ENCODE measurements at places on chromosomes 5 and 9. TPM values are rescaled to one million over a fixed set of nuclear protein-coding genes. Genes with fewer than 3 reads are reported as not detected.
A peak's percentile ranks its signal among the peaks of the same experiment; 100 is the strongest.

DNA sequence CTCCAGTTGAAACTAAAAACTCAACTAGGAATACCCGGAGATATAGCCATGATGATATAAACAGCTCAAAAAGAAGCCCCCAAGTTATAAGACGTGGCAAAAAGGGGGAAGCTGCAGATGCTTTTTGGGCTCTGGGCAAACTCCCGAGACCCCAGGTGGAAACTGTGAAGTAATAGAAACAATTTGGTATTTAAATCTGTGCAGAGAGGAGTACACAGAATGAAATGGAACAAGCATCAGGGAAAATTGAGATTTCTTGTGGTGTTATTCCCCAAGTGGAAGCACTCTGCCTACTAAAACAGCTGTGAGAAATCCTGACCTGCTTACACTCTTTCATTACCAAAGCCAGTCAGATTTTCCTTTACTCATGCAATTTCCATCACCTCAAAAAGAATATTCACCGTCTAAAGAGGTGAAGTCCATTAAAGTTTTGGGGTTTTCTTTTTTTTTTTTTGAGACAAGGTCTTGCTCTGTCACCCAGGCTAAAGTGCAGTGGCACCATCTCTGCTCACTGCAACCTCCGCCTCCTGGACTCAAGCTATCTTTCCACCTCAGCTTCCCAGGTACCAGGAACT, 23.5 kb downstream of the SAXO1 start:
- no peak overlapping the region for H3K27ac ChIP-seq
- peaks cover 7% of the 10 kb centered on the region for H3K4me1 ChIP-seq
- H3K4me3 ChIP-seq = no peak overlapping the region

ECSCR gene
- not detected for total RNA-seq

- peaks cover 10% of the 10 kb centered on the region for H3K4me1 ChIP-seq
- H3K36me3 ChIP-seq = no peaks in the 10 kb centered on the region
- peaks cover 35% of the 10 kb centered on the region for H3K27me3 ChIP-seq
- H3K27ac ChIP-seq = no peak overlapping the region
- DNase-seq = no peak
These were observed 9.5 kb upstream of the NKD2 start for GRCh38 chr5:999032-999501.

DNA sequence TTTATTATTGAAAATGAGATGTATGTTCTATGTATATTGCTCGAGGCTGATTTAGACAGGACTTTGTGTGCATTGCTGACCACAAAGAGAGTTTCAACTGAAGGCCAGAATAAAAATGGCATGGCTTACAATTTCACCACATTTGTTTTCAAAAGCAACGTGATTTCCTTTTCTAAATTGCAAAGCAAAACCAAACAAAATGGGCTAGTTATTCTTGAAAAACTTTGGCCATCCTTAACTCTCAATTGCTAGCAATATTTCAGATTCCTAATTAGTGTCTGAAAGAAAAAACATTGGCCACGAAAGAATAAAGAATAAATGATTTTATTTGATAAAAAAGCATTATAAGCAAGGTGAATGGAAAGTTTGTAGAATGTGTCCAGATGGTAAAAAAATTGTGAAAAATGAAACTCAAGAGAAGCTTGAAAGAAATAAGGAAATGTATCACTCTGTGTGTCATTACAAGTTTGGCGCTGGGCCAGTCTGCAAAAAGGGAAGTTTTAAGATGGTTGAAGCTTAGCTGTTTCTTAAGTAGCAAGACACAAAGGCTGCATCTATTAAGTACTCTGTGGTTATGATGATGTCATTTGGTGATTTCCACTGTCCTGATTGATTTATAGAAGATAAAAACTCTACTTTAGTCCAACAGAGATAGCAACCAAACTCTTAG, 89.2 kb upstream of the PRLR start:
- H3K4me1 ChIP-seq = no peaks in the 10 kb centered on the region
- no peaks in the 10 kb centered on the region for H3K36me3 ChIP-seq
- DNase-seq = no peak
- no peak overlapping the region for H3K4me3 ChIP-seq

DNA sequence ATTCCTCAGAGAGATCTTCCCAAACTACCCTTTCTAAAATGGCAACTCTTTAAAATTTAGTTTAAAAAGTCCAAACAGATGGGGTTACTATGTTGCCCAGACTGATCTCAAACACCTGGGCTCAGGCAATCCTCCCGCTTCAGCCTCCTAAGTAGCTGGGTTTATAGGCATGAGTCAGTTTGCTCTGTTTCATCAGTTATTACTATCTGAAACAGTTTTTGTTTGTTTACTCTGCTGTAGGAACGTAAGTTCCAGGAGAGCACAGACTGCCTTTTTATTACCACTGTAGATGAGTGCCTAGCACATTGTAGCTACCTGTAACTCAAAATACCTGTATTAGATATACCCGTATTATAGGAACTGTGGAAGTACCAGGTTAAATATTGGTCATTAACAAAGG, 89.4 kb downstream of the UHRF2 start:
- H3K27me3 ChIP-seq = no peaks in the 10 kb centered on the region
- H3K4me3 ChIP-seq = no peak overlapping the region
- peaks cover 24% of the 10 kb centered on the region for H3K36me3 ChIP-seq
- DNase-seq = no peak
- no peak overlapping the region for H3K27ac ChIP-seq

TAS2R1 gene
- 0.22 TPM for total RNA-seq

GRCh38 chr9:129814432-129815223, 9.3 kb downstream of the TOR1A start:
- H3K36me3 ChIP-seq = peaks cover 13% of the 10 kb centered on the region
- peaks cover 5% of the 10 kb centered on the region for H3K4me1 ChIP-seq
- H3K4me3 ChIP-seq = no peak overlapping the region

DNA sequence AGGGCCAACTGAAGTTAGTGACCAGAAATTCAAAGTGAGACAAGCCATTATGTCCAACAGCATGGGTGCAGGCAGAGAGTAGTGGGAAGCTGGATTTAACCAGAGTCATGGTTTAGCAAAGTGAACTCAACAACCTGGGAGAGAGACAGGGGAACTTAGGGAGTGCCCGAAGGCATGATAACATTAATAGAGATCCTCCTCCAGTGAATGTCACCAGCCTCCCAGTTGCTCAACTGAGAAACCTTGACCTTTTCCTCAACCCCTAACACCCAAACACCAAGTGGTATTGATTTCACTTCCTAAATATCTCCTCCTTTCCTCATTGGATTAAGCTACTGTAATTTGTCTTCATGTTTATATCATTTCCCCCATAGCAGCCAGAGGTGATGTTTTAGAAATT, 42.6 kb downstream of the HMGCS1 start:
- H3K4me3 ChIP-seq = no peak overlapping the region
- no peak overlapping the region for H3K27ac ChIP-seq
- peaks cover 3% of the 10 kb centered on the region for H3K27me3 ChIP-seq

DNA sequence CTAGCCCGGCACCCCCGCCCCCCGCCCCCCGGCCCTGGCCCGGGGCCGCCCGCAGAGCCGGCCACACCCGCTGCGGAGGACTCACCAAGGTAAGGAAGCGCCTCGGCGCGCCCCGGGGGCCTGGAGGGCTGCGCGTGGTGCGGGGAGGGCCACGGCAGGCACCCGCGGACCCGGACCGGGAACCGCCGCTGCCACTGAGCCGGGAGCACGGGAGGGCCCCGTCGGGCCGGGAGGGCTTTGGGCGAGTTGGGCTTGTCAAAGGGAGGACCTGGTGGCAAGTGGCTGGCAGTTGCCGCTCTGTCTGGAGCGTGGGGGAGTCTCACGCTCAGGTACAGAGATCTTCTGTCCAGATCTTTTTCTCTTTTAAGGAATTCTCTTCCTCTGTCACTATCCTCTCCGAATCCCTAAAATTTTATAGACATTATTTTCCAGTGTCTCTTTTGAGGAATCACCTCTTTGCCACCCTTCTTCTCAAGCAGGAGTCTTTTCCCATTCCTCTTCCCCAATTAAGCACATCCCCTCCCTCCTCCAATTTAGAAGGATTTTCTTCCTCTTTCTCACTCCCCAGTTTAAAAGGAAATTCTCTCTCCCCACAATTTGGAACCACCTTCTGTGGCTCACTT, 11.3 kb upstream of the LHX2 start:
- H3K27ac ChIP-seq = peak overlapping the region; percentile 18
- DNase-seq = no peak
- peaks cover 92% of the 10 kb centered on the region for H3K27me3 ChIP-seq
- H3K36me3 ChIP-seq = no peaks in the 10 kb centered on the region
- H3K4me1 ChIP-seq = peaks cover 8% of the 10 kb centered on the region
- peak overlapping the region; percentile 32 for H3K4me3 ChIP-seq

GRCh38 chr9:107018861-107019545, 156.0 kb downstream of the ZNF462 start:
- H3K4me1 ChIP-seq = peaks cover 2% of the 10 kb centered on the region
- peaks cover 7% of the 10 kb centered on the region for H3K27me3 ChIP-seq
- H3K4me3 ChIP-seq = no peak overlapping the region

DNA sequence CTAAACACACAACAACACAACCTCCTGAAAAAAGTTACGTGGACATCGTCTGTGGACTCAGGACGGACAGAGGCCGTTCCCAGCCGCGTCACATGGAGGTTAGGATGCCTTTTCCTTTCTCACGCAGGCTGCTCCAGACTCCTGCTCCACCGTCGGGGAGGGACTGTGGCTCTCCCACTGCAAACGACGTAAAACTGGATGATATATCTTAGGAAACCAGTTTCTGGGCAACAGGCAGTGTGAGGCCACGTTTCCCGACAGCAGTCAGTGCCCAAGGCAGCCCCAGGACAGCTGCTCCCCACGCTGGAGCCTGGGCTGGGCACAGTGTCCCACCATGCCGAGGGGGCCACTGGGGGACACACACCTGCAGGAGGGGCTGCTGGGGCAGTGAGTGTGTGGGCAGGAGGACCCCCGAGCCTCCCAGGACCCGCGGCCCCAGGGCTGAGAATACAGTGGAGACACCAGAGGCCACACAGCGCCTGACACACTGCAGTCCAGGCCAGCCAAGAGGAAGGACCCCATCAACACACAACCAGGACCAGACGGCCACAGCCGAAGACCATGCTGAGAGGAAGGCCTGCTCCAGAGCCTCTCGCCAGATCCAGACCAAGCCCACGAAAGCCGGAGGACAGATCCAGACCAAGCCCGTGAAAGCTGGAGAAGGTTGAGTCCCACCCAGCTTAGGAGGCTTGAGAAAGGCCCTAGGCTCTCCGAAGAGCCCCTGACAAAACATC, 26.2 kb downstream of the EXD3 start:
- no peaks in the 10 kb centered on the region for H3K4me1 ChIP-seq
- no peak overlapping the region for H3K4me3 ChIP-seq
- no peak overlapping the region for H3K27ac ChIP-seq
- peaks cover 12% of the 10 kb centered on the region for H3K36me3 ChIP-seq
- H3K27me3 ChIP-seq = no peaks in the 10 kb centered on the region

GRCh38 chr5:66742083-66742895, 146.1 kb downstream of the MAST4 start:
- H3K27ac ChIP-seq = peak overlapping the region; percentile 92
- peaks cover 35% of the 10 kb centered on the region for H3K4me1 ChIP-seq
- no peak for DNase-seq

DNA sequence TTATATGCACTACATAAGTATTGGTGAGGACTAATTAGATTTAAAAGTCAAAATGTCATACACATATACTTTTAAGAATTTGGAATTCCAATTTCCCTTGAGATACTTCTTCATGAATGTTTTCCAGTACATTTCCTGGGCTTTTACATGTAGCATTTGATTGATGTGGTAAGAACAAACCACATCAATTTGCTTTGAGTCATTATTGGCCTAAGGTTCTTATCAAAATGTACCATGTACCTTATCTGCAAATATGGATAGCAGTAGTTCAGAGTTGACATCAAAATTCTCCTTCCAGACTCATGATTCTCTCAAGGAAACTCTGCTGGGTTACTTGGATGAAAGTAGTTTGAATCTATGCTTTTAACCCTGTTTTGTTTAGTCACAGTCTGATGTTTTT, 2.5 kb downstream of the CAST start:
- H3K27me3 ChIP-seq = peaks cover 3% of the 10 kb centered on the region
- peaks cover 2% of the 10 kb centered on the region for H3K36me3 ChIP-seq
- peaks cover 27% of the 10 kb centered on the region for H3K4me1 ChIP-seq
- no peak for DNase-seq
- peak overlapping the region; percentile 9 for H3K4me3 ChIP-seq

- H3K4me3 ChIP-seq = no peak within 1 kb of the TSS
- H3K36me3 ChIP-seq = no peaks in the 10 kb centered on the region
- H3K4me1 ChIP-seq = no peaks in the 10 kb centered on the region
- H3K27ac ChIP-seq = no peak within 1 kb of the TSS
- DNase-seq = no peak
These were observed at the start of gene IL5 for GRCh38 chr5:132543472-132544201. Gene IL5 (minus strand): TSS chr5:132543522. CDS start chr5:132543478, 44 bp downstream.

- H3K27ac ChIP-seq = peak overlapping the region; percentile 36
- H3K4me3 ChIP-seq = no peak overlapping the region
- no peaks in the 10 kb centered on the region for H3K27me3 ChIP-seq
- peaks cover 9% of the 10 kb centered on the region for H3K36me3 ChIP-seq
- DNase-seq = no peak
These were observed 22.8 kb downstream of the CSNK1A1 start for GRCh38 chr5:149528281-149529060.

DNA sequence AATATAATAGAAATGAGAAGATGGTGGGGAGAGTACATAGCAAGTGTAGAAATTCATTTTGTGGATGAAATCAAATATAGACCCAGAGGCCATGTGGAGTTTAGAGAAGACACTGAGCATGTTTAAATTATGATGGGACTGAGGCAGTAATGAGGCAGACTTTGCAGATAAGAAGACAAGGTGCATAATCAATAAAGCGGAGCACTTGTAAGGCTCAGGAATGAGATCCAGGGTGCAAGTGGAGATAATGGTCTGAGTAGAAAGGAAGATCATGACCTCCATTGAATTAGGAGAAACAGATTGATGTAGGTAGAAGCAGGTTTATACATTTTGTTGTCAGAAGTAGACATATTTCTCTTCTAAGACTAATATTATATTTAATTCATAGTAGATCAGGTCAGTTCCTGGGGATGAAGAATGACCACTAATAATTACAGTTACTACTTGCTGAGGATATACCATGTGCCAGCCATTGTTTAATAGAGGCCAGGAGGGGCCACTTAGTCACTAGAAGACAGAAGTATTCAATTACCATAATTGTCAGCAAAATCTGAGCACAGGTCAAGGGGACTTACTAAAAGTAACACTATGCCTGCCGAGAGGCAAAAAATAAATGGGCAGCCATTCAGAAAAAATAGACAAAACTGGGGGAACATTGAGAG, 479.8 kb downstream of the DNAH5 start:
- no peaks in the 10 kb centered on the region for H3K27me3 ChIP-seq
- DNase-seq = no peak
- H3K36me3 ChIP-seq = peaks cover 4% of the 10 kb centered on the region
- no peak overlapping the region for H3K27ac ChIP-seq

GRAMD2B gene
- total RNA-seq = 32.1 TPM

- no peak for DNase-seq
- H3K27me3 ChIP-seq = no peaks in the 10 kb centered on the region
- H3K4me3 ChIP-seq = no peak overlapping the region
- H3K4me1 ChIP-seq = no peaks in the 10 kb centered on the region
These were observed 1.6 kb downstream of the FABP6 start for GRCh38 chr5:160230686-160231527.

GRCh38 chr5:168676501-168676900, 97.3 kb upstream of the PANK3 start:
- H3K27ac ChIP-seq = no peak overlapping the region
- no peak for DNase-seq
- H3K4me1 ChIP-seq = no peaks in the 10 kb centered on the region
- no peaks in the 10 kb centered on the region for H3K27me3 ChIP-seq
- H3K4me3 ChIP-seq = no peak overlapping the region

HARS2 gene
- total RNA-seq = 47.5 TPM

Data from progenitor cell of endocrine pancreas (in vitro differentiated cells).